ENCODE measurements at places on chromosomes 16 and 17. TPM values are rescaled to one million over a fixed set of nuclear protein-coding genes. Genes with fewer than 3 reads are reported as not detected.

TBC1D26 gene
- not detected for total RNA-seq

ABCC12 gene
- total RNA-seq: 0.09 TPM

PRAC1 gene
- not detected for total RNA-seq

SLFN13 gene
- total RNA-seq: 4.2 TPM

PPL gene
- 2.4 TPM for total RNA-seq

MYO1D gene
- 2.5 TPM for total RNA-seq

CACNG5 gene
- total RNA-seq: not detected

HIC1 gene
- 1.6 TPM for total RNA-seq

SLC6A2 gene
- total RNA-seq: 0.08 TPM

SPN gene
- not detected for total RNA-seq

IRF8 gene
- 0.38 TPM for total RNA-seq

IGFALS gene
- 0.08 TPM for total RNA-seq

RRAD gene
- 12.3 TPM for total RNA-seq

KRTAP4-4 gene
- not detected for total RNA-seq

PGS1 gene
- total RNA-seq: 29.0 TPM

CCL18 gene
- total RNA-seq: not detected

CHRNB1 gene
- total RNA-seq: 7.7 TPM

PPP1R1B gene
- total RNA-seq: 0.09 TPM

GFAP gene
- total RNA-seq: 0.73 TPM

KRTAP2-2 gene
- not detected for total RNA-seq

ELAC2 gene
- 111 TPM for total RNA-seq

PYY gene
- not detected for total RNA-seq

GP1BA gene
- not detected for total RNA-seq

MYO18A gene
- 30.4 TPM for total RNA-seq

EFNB3 gene
- total RNA-seq: 1.6 TPM

TBC1D3I gene
- total RNA-seq: 0.27 TPM

KRTAP1-1 gene
- not detected for total RNA-seq

LPCAT2 gene
- total RNA-seq: 6.3 TPM

SARM1 gene
- total RNA-seq: 6.5 TPM

SOX15 gene
- 0.39 TPM for total RNA-seq

NTN1 gene
- total RNA-seq: 0.38 TPM

POLG2 gene
- total RNA-seq: 16.9 TPM

MC1R gene
- 5.2 TPM for total RNA-seq

CMTM1 gene
- total RNA-seq: 0.79 TPM

MPP2 gene
- 1.9 TPM for total RNA-seq

TRPV2 gene
- 0.61 TPM for total RNA-seq

CLEC18C gene
- 0.24 TPM for total RNA-seq

SALL1 gene
- total RNA-seq: 0.11 TPM

CDRT15L2 gene
- total RNA-seq: not detected

WFIKKN1 gene
- 0.10 TPM for total RNA-seq

KCNJ18 gene
- total RNA-seq: not detected

HSD11B2 gene
- total RNA-seq: 2.0 TPM

MT1E gene
- total RNA-seq: not detected

CCL5 gene
- 0.92 TPM for total RNA-seq

TMIGD1 gene
- not detected for total RNA-seq

MYL4 gene
- 0.23 TPM for total RNA-seq

AGRP gene
- total RNA-seq: not detected

HAGH gene
- 76.8 TPM for total RNA-seq

ITGAD gene
- not detected for total RNA-seq

NT5M gene
- total RNA-seq: 11.6 TPM

MYOCD gene
- 1.1 TPM for total RNA-seq

RBFOX1 gene
- not detected for total RNA-seq

PKMYT1 gene
- total RNA-seq: 58.3 TPM

ADAD2 gene
- not detected for total RNA-seq

OTOA gene
- 0.05 TPM for total RNA-seq

RTN4RL1 gene
- total RNA-seq: 3.4 TPM
